ENCODE measurements at places on chromosomes 3 and 15.

GRCh38 chr3:59433546-59433945 lies 383.7 kb upstream of the CFAP20DC start:
- DNase-seq = no peak

- DNase-seq = no peak
These were observed 78.5 kb upstream of the SYNPR start for GRCh38 chr3:63199606-63200005.

- DNase-seq = no peak
These were observed 4.6 kb upstream of the CTSH start for GRCh38 chr15:78949461-78949860.

GRCh38 chr15:90871716-90872485 lies 3.5 kb downstream of the FURIN start:
- no peak for DNase-seq

DNA sequence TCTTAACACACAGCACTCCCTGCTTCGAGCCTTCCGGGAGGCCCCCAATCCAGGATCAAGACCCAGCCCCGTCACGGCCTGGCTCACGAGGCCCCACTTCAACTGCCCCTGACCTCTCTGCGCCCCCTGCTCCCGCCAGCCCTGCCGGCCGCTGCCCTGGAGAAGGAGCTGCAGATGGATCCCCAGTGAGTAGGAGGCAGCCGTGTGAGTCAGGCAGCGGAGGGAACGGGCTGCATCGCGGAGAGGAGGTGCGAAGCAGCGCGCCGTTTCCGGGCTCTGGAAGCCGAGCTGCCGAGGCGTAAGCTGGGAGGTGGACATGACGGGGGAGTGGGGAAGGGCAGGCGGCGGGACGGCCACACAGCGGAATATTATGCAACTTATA lies 133.4 kb downstream of the TPRA1 start:
- no peak for DNase-seq

DNA sequence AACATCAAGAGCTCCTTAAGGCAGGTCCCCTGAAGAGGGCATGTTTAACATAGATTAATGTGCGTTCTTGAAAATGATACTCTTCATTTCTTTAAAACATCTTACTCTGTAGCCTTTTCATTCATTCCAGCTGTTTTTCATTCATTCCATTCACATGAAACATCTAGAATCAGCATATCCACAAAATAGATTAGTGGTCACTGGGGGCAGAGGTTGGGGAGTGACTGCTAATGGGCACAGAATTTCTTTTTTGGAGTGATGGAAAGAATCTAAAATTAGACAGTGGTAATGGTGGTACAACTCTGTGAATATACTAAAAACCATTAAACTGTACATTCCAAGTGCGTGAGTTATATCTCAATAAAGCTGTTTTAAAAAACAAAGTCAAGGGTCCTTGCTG lies 15.4 kb upstream of the CXCR6 start:
- DNase-seq = no peak

GRCh38 chr3:119841808-119842471 lies 60.0 kb downstream of the NR1I2 start:
- DNase-seq = no peak

DNA sequence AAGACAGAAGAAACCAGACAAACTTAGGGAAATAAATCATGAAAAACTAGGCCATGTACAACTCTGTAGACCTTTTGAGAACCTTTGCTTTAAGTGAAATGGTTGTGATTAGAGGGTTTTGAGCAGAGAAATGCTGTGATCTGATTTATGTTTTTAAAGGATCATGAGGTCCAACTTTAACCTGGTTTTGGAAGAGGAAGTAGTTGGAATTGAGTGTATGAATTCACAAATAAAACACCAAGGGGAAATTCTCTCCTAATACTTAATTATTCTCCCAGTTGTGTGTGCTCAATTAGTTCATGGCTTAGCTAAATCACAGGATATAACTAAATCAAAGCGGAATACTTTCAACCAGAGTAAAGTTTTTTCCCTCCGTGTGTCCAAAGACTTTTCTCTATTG lies 45.5 kb upstream of the MCF2L2 start:
- DNase-seq = no peak
